ENCODE measurements at places on chromosomes 2 and 18.
A peak's percentile ranks its signal among the peaks of the same experiment; 100 is the strongest.

DNA sequence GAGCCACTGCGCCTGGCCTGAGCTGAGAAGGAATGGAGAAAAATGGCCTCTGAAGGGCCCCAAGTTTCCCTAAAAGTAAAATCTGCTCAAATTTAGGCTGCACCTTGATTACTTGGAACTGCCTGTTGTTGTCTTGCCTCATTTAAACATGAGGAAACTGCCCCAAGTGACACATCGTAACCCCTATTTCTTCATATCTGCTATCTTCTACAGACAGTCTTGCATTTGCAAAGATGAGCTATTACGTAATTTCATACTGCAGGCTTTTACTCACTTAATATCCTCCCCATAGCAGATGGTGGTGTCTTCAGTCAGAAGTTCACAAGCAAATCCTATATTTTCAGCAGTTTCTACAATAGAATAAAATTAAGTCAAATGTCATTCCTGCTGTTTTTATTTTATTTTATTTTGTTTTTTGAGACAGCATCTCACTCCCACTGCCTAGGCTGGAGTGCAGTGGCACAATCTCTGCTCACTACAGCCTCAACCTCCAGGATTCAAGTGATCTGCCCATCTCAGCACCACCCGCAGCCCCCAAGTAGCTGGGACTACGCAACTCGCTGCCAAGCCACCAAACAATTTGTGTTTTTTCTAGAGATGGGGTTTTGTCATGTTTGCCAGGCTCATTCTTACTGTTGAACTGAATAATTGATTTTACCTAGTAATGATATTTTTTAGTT lies 45.3 kb upstream of the NARS1 start:
- no peak for DNase-seq

DNA sequence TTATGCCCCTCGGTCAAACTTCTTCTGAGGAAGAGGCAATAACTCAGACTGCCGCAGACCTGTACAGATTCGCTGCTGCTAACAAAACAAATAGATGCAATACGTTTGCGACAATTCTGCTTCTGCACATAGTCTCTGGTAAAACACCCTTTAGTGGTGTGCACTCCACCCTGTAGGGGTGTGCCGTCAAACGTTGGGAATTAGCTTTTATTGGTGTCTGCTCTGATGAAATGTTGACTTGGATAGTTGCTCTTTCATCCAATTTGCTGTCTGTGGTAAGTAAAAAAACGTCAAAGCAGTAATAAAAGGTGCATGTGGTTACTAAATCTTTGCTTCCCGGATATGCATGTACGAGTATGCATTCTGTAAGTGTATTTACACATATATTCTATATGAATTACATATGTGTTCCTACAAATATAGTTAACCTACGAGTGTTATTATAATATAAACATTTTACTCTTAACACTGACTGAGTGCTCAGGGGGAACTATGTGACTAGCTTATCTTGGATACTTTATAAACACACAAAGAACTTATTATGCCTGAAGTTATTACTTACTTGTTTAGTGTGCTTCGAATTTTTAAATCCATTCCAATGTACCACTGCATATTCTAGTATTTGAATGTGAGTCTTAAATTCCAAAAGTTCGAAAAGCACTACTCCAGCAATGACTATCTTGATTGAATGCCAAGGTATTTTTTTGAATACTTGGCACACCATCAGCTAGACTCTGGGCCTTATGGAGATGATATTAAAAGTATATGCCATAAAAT lies 610.2 kb downstream of the ZEB2 start:
- no peak for DNase-seq

GRCh38 chr2:147847746-147848391 lies 3.0 kb downstream of the ACVR2A start:
- DNase-seq: no peak

DNA sequence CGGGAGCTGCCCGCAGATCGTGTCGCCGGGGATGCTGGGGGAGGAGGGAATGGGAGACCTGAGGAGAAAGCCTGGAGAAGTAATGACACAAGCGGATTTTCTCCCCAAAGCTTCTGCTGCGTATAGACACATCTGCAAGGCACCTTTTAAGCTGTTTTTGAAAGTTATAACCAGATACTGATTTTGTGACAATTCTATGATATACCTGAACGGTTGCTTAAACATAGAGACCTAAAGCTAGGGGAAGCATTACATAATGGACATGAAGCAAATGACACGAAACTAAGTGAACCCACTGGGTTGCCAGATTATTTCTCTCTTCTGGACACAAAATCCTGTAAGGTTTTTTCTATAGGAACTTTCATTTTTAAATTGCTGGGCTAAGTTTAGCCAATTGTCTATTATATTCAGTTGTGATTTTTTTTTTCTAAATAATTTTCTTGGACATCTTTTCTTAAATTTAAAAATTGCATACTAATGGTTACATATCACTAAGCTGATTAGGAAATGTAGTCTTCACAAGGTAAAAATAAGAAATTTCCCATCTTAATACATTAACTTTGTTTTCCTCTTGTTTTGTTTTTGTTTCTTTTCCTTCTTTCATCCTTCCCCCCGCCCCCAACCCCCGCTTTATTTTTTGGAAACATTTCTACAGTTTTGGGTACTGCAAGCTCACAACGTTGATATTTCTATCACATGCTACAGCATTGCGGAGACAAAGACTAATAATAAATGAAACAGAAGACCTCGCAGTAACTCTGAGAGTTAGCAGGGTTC lies 1.3 kb downstream of the OSBPL6 start:
- no peak for DNase-seq

DNA sequence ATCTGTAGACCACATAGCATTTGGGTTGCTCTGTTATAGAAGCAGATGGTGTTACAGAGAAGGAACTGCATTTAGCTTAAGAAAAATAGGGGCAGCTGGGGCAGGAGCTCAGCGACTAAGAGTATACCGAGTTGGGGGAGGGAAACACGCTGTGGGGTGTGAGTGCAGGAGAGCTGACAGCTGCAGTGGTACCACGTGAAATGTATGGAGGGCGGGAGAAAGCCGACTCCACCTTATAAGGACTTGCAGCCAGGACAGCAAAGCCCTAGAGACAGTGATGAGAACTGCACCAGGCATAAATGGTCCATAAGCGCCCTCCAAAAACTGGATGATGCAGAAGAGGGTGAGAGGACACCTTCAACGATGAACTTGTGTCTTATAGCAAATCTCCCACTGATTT lies 237.6 kb downstream of the PRKCE start:
- DNase-seq: peak; percentile 32

DNA sequence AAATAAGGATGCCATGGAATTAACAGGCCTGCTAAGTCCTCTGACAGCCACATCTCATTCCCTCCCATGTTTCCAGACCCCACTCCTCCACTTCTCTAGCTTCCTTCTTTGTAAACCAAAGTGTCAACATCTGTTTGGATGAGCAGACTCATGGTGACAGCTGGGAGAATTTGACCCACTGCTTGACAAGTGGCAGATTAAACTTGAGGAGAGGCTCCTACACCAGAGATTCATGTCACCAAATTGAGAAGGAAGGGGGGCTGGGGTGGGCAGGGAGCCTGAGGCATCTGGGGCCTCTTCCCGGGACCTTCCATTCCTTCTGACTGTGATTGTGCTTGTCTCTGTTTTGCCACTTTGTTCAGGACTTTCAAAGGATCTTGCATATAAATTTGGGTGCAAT lies 41.0 kb upstream of the IGFBP5 start:
- DNase-seq: no peak

DNA sequence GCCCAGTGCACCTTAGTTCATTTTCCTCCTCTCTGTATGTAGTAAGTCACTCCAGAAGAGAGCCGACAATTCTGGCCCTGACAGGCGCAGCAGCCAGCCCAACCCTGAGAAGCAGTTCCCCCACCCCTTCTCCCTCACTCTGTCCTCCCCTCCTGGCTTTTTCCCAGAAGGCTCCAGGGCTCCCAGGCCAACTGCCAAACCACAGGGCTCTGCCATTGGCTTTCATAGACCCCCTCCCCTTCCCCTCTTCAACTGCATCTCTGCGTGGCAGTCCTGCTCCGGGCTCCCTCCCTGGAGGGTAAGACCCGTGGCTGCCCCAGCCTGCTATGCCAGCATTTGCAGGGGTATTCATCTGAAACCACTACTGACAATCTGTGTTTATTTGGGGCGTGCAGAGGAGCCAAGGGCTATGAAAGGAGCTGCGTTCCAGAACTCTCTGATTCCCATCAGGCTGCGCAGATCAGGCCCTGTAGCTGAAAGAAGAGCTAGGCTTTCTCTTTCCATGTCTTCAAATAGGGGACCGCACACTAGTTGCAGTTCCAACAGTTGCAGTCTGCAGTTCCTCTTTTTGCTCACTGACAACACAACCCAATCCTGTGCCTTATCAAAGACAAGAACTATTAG lies 388.6 kb upstream of the TNP1 start:
- peak; percentile 63 for DNase-seq

- no peak for DNase-seq
These were observed 82.4 kb downstream of the ACAA2 start for GRCh38 chr18:49730951-49731391.

DNA sequence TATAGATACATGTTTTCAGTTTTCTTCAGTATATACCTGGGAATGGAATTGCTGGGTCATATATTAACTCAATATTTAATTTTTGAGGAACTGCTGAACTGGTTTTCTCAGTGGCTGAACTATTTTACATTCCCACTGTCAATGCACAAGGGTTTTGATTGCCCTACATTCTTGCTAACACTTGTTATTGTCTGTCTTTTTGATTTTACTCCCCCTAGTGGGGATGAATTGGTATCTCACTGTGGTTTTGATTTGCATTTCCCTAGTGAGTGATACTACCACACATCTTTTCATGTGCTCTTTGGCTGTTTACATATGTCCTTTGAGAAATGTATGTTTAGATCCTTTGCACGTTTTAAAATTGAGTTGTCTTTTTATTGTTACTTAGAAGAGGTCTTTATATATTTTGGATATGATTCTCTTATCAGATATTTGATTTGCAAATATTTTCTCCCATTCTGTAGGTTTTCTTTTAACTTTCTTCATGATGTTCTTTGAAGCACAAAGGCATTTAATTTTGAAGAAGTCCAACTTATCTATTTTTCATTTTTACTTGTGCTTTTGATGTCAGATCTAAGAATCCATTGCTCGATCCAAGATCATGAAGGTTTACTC lies 36.2 kb downstream of the ASB1 start:
- DNase-seq: peak; percentile 14

DNA sequence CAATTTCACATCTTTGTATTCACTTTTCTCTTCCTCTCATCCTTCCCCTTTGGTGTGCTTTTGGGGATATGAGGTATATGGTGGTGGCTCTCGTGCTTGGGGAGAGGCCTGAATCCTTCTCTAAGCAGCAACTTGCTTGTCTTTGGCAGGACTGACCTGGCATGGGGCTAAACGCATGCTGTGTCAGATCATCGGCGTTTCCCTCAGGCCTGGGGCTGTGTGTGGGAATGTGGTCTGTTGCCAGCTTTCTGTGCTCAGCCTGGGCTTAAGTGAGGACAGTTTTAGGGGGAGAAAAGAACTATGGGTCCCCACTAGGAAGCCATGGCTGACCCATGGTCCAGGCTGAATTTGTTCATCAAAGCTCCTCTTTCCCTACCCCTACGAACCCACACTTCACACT lies 60.7 kb downstream of the TET3 start:
- no peak for DNase-seq

DNA sequence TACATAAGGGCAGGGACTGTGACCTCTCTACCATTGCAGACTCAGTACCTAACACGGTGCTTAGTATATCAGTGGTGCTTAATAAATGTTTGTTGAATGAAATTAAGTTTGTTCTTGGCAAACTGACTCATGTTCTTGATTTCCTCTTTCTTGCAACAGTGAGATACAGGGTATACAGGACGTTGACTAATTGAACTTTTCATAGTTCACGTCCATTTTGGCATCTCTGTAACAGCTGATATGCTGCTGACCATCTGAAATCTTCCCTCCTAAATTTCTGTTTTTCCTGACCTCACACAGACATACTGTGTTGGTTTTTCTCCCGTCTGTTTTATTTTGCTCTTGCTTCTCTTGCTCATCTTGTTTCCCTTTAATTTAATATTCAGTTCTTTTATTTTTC lies 44.2 kb downstream of the LHCGR start:
- DNase-seq: no peak

GRCh38 chr18:44781886-44782285 lies 101.2 kb downstream of the SETBP1 start:
- no peak for DNase-seq

GRCh38 chr2:216859944-216860343 lies at the start of gene TNP1:
TNP1 (minus strand) TSS chr2:216860064; CDS start chr2:216860034, 30 bp downstream.
- no peak for DNase-seq

DNA sequence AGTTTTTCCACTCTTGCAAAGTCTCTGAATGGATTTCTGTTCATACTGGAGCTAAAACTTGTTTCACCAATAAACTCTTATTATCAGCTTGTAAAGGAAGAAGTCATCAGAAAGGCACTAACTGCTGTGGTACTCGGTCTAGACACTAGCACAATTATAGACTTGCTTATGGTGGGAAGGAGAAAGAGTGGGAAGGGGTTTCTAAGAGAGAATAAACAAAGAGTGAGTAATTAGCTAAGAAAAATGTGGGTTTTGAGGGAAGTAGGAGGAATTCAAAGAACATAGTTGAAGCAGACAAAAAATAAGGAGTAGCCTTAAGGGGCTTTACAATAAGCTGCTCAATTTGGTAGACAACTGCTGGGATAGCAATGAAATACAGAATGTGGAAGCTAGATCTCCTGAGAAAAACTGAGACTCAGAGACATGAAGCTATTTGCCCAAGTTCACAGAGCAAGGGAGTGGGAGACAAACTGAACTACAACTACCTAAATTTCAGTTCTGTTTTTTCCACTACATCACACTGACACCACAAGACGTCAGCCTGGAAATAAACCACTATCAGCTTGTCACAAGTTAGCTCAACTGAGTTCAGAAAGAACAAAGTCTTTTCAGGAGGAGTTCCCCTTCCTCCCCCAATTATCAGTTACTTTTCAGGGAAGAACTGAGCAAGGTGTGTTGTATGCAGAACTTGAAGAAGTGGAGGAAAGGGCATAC lies 59.7 kb downstream of the MAP4K3 start:
- no peak for DNase-seq

Data from DMS153 (cell line).